Activated CD4-positive, CD25-positive, alpha-beta regulatory T cell treated with anti-CD3 and anti-CD28 coated beads, Interleukin-2, amount 50 U/mL, for 72 hours (primary cell): ENCODE measurements at places on chromosomes 7 and 10.

DNA sequence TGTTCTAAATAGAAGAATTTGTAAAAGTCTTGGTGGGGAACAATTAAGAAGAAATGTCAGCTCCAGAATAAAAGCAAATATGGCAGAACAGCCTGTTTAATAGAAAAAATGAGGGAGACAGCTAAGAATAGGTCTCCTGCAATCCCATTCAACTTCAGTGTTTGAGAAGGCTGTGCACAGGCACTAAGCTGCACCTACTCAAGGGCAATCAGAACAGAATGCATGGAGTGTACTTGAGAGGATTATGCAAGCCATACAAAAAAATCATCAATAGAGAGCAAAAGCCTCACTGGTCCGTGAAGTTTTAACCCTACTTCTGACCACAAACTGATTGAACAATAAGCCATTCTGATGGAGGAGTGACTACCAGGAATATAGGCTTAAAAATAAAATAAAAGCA lies 690.7 kb upstream of the PCDH15 start:
- DNase-seq, result no peak

DNA sequence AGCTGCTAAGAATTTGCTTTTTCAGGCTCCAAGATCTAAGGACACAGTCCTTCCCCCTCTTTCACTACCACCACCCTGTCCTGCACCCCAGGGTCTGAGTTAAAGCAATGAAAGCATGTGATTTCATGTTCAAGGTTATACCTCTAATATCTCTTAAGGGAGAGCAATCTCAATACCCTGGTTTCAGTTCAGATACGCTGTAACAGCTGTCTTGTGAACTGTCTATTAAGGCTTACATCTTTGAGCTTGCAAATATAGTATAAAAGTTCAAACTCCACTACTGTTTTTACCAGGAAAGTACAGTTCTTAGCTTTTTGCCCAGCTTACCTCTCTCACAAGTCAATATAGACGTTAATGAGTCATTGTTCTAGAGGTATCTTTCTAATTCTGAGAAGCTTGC lies 2.6 kb downstream of the CPVL start:
- no peak for DNase-seq

DNA sequence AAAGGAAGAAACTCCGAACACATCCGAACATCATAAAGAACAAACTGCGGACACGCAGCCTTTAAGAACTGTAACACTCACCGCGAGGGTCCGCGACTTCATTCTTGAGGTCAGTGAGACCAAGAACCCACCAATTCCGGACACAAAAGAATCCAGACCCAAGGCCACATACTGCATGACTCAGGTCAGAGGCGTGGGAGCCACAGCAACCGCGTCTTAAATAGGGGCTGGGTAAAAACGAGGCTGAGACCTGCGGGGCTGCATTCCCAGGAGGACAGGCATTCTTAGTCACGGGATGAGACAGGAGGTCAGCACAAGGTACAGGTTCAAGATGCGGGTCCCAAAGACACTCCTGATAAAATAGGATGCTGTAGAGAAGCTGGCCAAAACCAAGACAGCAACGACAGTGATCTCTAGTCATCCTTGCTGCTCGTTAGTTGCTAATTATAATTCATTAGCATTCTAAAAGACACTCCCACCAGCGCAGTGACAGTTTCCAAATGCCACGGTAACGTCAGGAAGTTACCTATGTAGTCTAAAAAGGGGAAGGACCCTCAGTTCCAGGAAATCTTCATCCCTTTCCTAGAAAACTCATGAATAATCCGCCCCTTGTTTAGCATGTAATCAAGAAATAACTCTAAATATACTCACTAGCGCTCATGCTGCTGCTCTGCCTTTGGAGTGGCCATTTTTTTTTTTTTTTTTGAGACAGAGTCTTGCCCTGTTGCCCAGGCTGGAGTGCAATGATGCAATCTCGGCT lies 19.3 kb downstream of the AP5Z1 start:
- no peak for DNase-seq

DNA sequence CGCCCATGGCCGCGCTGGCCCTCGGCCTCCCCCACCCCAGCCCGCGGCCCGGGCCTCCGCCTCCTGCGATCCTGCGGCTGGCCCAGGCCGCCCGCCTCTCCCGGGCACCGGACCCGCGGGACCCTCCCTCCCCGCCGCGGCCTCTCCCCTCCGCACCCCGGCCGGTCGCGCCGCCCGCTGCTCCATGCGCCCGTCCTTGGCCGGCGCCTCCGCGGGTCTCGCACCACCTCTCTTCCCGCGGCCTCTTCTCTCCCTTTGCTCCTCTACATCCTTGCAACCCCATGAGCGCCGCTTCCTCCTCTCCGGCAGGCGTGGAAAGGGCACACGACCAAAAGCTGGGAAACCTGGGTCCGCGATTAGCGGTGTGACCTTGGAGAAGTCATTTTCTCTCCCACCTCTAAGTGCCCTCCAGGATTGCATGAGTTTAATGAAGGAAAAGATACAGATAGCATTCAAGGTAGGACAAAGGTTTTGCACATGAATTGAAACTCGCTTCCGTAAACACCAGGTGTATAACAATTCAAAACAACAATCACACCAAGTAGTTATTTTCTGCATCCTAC lies 448 bp upstream of the SRPK2 start:
- peak; percentile 51 for DNase-seq

DNA sequence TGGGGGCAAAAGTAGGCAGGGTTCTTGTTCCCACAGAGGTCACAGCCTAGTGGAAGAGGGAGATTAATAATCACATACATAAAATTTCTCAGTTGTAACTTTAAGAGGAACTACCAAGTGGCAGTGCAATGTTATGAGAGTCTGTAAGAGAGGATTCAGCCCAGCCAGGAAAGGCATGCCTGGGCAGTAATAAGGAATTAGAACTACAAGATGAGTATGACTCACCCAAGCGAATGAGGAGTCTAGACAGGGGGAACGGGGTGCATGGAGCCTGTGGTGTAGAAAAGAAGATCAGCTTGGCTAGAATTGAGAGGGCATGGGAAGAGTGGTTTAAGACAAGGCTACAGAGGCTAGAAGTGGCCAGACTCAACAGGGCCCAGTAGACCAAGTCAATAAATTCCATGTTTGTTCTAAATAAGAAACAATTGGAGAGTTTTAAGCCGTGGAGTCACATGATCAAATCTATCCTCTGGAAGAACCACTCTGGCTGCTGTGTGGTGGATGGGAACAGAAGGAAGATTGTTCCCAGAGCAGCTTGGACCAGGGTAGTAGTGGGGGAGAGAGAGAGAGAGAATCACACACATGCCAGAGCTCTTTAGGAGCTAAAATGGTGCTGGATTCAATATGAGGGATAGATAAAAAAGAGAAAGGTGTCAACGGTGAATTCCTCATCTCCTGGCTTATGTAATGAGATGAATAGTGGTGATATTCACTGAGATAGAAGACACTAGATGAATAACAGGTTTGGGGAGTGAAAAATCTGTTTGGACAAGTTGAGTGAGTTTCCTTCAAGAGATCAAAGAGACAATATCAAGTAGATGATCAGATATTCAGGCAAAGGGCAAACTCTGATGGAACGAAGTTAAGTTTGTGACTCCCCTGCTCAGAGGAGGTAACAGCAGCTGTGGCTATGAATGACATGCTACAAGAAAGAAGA lies 265.1 kb downstream of the FGFR2 start:
- no peak for DNase-seq

- DNase-seq, result no peak
Measured at GRCh38 chr7:158256091-158256816, 331.4 kb downstream of the PTPRN2 start.

GRCh38 chr7:25854059-25854458 lies 297.9 kb upstream of the NFE2L3 start:
- no peak for DNase-seq

- no peak for DNase-seq
Measured at GRCh38 chr10:51747216-51747615, 47.8 kb upstream of the CSTF2T start.

GRCh38 chr10:71726580-71727104 lies 7.1 kb upstream of the C10orf105 start:
- peak; percentile 45 for DNase-seq

- peak; percentile 19 for DNase-seq
Measured at GRCh38 chr10:46287846-46288477, 1.2 kb downstream of the ANTXRL start.

DNA sequence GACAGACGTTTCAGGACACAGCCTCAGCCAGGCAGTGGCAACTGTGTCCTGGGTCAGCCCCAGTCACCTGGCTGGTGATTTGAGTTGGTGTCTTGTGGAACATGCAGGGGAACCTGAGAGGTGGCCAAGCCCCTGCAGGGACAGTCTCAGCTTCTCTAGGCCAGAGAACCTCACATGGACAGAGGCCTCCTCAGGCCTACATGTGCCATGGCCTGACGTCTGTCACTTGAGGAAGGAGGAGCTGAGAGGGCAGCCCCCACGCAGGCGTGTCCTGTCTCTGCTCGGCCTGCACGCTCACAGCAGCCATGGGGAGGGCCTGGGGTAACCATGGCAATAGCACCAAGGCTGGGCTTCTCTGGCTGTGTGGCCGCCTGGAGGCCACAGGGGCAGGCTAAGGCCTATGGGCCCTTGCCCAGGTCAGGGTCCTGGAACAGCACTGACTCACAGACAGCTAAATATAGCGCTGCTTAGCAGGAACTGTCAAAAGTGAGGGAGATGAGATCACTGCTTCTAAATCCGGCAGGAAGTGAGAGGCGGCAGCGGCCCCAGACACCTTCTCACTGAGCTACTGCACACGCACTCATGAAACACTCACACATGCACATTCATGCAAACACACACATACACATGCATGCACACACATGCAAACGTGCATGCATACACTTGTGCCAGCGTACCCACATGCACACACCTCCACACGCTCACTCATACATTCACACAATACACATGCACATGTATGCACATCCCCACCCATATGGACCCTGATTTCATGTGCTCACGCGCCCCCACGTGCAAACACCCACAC lies 57.0 kb downstream of the YKT6 start:
- DNase-seq, result peak; percentile 72

DNA sequence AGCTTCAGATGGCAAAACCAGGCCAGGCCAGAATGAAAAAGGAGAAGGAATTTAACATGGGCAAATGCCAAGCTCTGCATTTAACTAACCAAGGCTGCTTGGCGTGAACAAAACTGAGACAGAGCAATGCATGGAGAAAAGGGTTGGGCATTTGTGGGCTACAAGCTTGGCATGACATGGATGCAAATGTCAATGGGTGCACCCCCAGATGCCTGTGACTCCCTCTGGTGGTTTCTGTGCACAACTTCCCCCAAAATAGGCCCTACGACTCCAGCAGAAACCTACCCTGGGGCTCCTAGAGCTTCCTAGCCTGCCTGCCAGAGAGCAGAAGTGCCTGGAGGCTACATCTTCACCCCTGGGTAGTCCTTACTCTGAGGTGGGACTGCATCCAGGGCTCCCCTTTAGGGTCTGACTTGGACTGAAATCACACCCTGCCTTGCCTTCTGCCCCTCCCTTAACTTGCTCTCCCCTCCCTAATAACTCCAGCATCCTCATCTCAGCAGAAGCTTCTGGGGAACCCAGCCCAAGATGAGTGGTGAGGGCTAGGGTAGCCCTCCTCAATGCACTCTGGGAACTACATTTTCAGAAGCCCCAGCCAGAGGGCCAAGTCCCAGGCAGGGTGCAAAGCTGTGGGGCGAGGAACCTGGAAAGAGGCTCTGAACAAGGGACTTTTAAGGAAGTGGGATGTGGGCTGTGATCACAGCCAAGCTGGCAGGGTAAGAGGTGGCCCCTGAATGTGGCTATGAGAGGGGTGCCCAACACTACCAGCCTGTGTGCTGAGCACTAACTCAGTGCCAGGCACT lies 11.3 kb downstream of the GPRIN2 start:
- DNase-seq, result peak; percentile 22

- no peak for DNase-seq
Measured at GRCh38 chr7:29957521-29958310, 31.9 kb downstream of the SCRN1 start.

DNA sequence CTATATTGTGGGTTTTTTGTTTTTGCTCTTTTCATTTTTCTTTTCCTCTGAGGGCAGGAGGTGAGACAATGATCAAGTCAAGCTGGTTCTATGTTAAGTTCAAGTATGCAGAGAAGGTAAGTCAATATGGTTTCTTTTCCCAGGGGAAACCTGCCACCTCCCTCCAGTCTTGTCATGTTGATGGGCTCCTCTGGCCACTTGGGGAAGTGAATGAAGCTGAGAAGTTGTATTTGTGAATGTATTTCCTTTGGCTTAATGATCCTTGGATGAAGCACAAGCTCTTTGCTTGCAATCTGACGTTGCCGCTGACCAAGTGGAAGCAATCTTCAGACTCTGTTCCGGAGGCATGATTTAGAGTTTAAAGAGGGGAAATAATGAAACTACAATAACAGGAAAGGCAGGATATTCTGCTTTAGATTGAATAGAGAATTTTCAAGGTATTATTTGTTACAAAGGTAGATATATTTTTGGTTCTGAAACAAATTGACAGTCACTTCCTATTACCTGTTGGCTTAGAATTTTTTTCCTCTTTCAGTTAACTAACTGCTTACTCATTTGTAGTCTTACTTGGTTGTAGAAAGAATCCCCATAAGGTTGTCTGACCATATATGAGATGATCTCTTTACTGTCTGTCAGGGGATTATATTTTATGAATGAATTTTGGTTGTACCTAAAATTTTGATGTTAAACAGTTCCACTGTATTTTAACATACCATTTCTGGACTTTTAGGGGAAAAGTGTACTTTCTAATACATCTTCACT lies 369.6 kb downstream of the AUTS2 start:
- DNase-seq, result no peak

DNA sequence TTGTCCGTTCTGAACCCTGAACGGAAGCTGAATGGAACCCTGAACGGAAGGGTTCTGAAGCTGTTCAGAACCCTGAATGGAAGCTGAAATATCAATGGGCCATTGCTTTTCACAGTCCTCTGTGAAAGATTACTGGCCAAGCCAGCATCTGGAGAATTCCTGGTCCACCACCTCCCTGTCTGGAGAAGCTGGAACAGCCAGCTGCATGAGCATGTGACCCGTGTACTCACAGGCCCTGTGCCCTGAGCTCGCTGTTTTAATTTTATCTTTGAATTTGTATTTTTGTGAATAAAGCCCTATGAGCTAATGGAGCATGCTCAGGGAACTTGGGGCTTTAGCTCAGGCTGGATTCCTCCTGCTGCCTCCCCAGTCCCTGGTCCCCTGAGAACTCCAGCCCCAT lies 37.2 kb downstream of the HTRA1 start:
- no peak for DNase-seq

GRCh38 chr10:62047960-62048383 lies 146.5 kb downstream of the ARID5B start:
- no peak for DNase-seq

GRCh38 chr7:55245271-55245723 lies 119.8 kb upstream of the LANCL2 start:
- no peak for DNase-seq

DNA sequence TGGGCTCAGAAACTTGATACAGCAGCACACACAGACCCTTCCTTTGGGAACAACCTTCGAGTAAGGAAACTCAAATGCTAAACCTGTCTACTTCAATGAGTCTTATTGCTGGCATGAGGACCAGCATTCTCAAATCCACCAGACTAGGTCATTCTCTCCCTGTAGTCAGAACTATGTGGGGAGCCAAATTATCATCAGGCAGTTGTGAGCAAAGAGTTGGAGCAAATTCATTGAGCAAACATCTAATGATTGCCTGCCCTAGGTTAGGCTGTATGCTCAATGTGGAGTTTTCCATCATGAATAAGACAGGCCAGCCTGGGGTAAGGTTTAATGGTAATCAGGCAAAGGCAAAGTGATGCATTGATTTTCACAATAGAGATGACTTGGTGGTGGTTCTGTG lies 3.6 kb downstream of the EPDR1 start:
- DNase-seq, result no peak
